Activated T-helper 1 cell treated with anti-CD3 and anti-CD28 coated beads, Interleukin-12 subunit alpha, Interleukin-12 subunit beta, Interleukin-2, Interleukin-4 antibody, amounts not matched to agents 30 ng/mL and 10 ng/mL and 1 ng/mL, durations not matched to agents 14 hours and 24 hours and 36 hours (primary cell): ENCODE measurements at places on chromosomes 12 and 14. TPM values are rescaled to one million over a fixed set of nuclear protein-coding genes. Genes with fewer than 3 reads are reported as not detected.

DNA sequence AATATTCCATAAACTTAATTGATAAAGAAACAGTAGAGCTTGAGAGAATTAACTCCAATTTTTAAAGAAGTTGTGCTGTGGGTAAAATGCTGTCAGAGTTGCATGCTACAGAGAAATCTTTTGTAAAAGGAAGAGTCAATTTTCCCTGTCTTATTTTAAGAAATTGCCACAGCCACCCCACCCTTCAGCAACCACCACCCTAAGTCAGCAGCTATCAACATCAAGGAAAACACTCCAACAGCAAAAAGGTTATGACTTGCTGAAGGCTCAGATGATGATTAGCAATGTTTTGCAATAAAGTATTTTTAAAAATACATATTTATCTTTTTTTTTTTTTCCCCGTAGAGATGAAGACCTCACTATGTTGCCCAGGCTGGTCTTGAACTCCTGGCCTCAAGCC, 6.5 kb upstream of the DRAM1 start:
- H3K27me3 ChIP-seq, result no peaks in the 10 kb centered on the region
- no peak for DNase-seq
- no peaks in the 10 kb centered on the region for H3K36me3 ChIP-seq

- H3K36me3 ChIP-seq, result no peaks in the 10 kb centered on the region
- no peaks in the 10 kb centered on the region for H3K27me3 ChIP-seq
- no peak for DNase-seq
- no peaks in the 10 kb centered on the region for H3K4me1 ChIP-seq
- no peak overlapping the region for H3K4me3 ChIP-seq
These were observed 147.5 kb downstream of the KCNH5 start for GRCh38 chr14:62897771-62898170.

The TAC3 gene
- total RNA-seq, result 0.34 TPM in 1 of 2 replicates, not detected in the other

DNA sequence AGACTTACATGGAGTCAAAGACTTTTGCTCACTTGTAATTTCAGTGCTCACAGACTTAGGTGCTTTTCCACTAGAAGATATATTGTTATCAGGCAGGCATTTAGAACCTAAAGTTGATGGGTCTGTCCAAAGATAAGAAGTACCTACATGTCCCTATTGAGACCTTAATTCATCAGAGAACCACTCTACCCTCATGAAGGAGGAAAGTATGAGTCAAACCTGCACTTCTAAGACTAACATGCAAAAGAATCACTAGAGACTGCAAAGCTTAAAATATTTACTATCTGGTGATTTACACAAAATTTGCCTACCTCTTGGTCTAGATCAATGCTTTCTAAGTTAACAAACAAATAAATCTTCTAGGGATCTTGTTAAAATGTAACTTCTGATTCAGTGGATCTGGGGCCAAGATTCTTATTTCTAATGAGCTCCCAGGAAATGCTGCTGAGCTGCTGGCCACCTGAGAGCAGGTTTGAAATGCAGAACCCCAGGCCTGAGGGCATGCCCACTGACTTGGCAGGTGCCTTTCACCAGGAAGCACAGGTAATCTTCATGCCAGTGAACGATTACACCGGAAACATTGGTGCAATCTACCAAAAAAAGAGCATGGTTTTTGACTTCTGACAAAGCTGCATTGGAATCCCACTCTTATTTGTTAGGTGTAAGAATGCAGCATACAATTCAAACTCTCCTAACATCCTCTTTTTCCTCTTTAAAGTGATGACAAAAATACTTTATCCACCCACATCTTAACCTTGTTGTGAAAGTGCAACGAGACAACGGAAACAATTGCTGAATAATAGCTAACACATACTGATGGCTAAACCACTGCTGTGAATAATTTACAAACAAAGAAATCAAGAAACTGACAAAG, 214.2 kb downstream of the ADAMTS20 start:
- no peaks in the 10 kb centered on the region for H3K36me3 ChIP-seq
- no peaks in the 10 kb centered on the region for H3K27me3 ChIP-seq
- H3K4me3 ChIP-seq, result no peak overlapping the region

GRCh38 chr12:65900912-65901672, 76.8 kb downstream of the HMGA2 start:
- no peaks in the 10 kb centered on the region for H3K36me3 ChIP-seq
- no peak overlapping the region for H3K27ac ChIP-seq
- no peak overlapping the region for H3K4me3 ChIP-seq
- DNase-seq, result no peak
- peaks cover 2% of the 10 kb centered on the region for H3K27me3 ChIP-seq

The P3H3 gene
- 3.5 and 4.0 TPM in 2 replicates for total RNA-seq

GRCh38 chr12:6384499-6385436, 806 bp downstream of the LTBR start:
- no peak for DNase-seq
- H3K4me1 ChIP-seq, result no peaks in the 10 kb centered on the region
- no peak overlapping the region for H3K4me3 ChIP-seq
- peaks cover 40% of the 10 kb centered on the region for H3K27me3 ChIP-seq

DNA sequence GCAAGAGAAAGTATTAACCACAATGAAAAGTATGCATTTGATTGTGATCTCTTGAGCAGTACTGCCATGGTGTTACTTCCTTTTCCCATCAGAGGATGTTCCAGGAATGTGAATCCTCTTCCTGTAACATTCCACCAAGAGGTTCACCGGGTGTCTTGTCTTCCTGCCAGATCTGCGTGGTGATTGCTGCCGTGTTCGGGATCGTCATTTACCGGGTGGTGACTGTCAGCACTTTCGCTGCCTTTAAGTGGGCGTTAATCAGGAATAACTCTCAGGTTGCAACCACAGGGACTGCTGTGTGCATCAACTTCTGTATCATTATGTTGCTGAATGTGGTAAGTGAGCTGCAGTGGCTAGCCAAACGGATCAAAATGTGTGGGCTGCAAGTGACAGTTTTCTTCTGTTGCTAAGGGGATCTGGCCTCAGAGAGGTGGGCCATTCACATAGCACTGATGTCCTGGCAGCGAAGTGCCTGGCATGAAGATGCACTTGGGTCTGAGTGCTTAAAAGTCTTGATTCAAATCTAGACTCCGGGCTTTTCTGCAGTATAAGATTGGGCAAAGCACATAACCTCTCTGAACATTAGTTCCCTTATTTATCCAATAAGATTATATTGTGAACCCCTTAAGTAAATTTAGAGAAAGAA, 123.4 kb downstream of the SLC5A8 start:
- H3K27me3 ChIP-seq, result peaks cover 4% of the 10 kb centered on the region
- no peak overlapping the region for H3K27ac ChIP-seq
- H3K36me3 ChIP-seq, result no peaks in the 10 kb centered on the region
- DNase-seq, result no peak
- no peaks in the 10 kb centered on the region for H3K4me1 ChIP-seq
- H3K4me3 ChIP-seq, result no peak overlapping the region

DNA sequence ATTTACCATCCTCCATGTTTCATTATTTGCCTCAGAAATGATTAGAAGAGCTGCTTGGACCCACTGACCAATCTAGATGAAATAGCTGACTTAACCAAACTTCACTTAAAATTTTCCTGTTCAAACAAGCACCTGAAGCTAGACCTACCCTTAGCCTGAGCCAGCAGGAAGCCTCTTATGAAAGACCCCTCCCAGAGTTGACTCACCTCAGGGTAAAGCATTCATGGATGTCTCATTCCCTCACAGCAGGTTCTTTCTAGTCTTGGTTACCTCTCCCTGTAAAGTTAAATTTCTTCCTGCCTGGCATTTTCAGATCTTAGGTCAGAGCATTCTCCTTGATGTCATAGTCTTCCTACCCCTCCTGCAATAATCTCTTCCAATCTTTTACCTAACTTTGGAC, 1209.8 kb downstream of the FLRT2 start:
- no peak overlapping the region for H3K4me3 ChIP-seq
- no peaks in the 10 kb centered on the region for H3K36me3 ChIP-seq
- H3K27ac ChIP-seq, result no peak overlapping the region
- H3K4me1 ChIP-seq, result no peaks in the 10 kb centered on the region
- no peaks in the 10 kb centered on the region for H3K27me3 ChIP-seq

The NFE2 gene
- not detected in 2 replicates for total RNA-seq

The RFLNA gene
- not detected in 2 replicates for total RNA-seq

GRCh38 chr12:92158796-92159439, 13.3 kb upstream of the BTG1 start:
- H3K4me3 ChIP-seq, result peak overlapping the region; percentile 26
- no peaks in the 10 kb centered on the region for H3K27me3 ChIP-seq
- H3K27ac ChIP-seq, result peak overlapping the region; percentile 44
- H3K36me3 ChIP-seq, result peaks cover 7% of the 10 kb centered on the region
- no peak for DNase-seq

DNA sequence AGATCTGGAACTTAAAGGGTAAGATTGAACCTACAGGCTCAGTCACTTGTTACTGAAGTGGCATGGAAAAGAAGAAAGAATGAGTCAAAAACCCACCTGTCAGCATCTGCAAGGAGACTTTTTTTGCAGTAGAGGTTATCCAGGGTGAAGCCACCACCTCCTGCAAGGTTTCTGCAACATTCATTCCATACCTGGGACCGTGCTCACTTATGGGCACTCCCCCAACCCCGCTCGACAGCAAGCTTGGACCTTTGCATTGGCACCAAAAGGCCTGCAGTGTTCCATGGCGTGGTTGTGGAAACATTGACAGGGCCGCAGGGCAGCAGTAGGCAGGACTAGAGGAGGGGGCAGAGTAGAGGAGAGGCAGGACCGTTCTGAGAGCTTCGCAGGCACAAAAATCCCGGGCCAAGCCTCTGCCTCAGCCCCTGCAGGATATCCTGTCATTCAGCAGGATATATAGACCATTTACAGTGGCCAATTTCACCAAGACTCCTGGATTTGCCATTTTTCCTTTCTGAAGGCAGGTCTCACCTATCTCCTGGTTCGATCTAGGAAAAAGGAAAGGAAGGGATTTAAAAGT, at the start of gene STAB2:
Gene STAB2, plus strand, starts transcription at position 483 of the 580 bp plus-strand sequence. CDS start 204 bp downstream, outside the sequence.
- no peak for DNase-seq
- H3K4me3 ChIP-seq, result no peak within 1 kb of the TSS

GRCh38 chr12:92000597-92000996, 145.0 kb downstream of the BTG1 start:
- H3K4me3 ChIP-seq, result no peak overlapping the region
- DNase-seq, result no peak
- H3K27me3 ChIP-seq, result no peaks in the 10 kb centered on the region
- no peak overlapping the region for H3K27ac ChIP-seq
- peaks cover 23% of the 10 kb centered on the region for H3K36me3 ChIP-seq

DNA sequence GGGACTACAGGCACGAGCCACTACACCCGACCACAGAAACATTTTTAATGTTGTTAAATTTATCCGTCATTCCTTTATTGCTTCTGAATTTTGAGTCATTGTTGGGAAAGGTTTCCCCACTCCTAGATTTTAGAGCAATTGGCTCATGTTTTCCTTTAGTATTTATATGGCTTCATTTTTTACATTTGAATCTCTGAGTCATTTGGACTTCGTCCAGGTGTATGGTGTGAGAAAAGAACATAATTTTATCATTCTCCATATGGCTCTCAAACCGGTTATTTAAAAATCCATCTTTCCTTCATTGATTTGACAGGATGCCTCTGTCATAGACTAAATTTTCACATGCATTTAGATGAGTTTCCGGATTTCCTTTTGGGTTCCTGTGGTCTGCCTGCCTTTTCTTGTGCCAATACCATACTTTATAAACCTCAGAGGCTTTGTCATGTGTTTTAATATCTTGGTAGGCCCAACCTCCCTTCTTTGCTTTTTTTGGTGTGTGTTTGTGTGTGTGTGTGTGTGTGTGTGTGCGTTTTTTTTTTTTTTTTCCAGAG, 30.9 kb downstream of the LRTM2 start:
- no peak for DNase-seq
- H3K4me3 ChIP-seq, result no peak overlapping the region
- no peaks in the 10 kb centered on the region for H3K4me1 ChIP-seq

DNA sequence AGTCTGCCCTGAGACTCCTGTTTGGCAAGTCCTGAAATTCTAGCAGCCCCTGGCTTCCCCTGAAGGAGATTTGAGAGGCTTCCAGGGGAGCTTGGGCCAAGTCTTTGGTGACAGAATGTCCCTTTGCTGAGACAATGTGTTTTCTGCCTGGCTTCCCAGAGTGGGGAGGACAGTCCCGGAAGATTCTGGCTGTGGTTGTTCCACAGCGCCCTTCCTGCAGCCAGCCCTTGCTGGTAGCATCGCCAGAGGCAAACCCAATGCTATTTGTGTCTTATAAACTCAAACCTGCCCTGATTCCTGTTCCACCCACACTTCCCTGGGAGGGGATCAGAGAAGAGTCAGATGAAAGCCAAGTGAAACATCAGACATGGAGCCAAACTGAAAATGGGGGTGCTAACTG, 56.4 kb upstream of the OAS1 start:
- H3K27me3 ChIP-seq, result peaks cover 11% of the 10 kb centered on the region
- H3K4me3 ChIP-seq, result no peak overlapping the region

GRCh38 chr14:65261946-65262345, 150.6 kb upstream of the FUT8 start:
- H3K27me3 ChIP-seq, result no peaks in the 10 kb centered on the region
- no peak overlapping the region for H3K4me3 ChIP-seq
- no peak for DNase-seq
- peaks cover 4% of the 10 kb centered on the region for H3K36me3 ChIP-seq
- H3K4me1 ChIP-seq, result peaks cover 11% of the 10 kb centered on the region
- H3K27ac ChIP-seq, result no peak overlapping the region

The LRRIQ1 gene
- total RNA-seq, result not detected in 2 replicates

GRCh38 chr14:92846162-92846897, 52.2 kb downstream of the GOLGA5 start:
- H3K4me3 ChIP-seq, result no peak overlapping the region
- peaks cover 32% of the 10 kb centered on the region for H3K4me1 ChIP-seq
- no peak for DNase-seq
- no peak overlapping the region for H3K27ac ChIP-seq
- H3K36me3 ChIP-seq, result peaks cover 12% of the 10 kb centered on the region

- H3K4me1 ChIP-seq, result no peaks in the 10 kb centered on the region
- H3K27me3 ChIP-seq, result peaks cover 5% of the 10 kb centered on the region
- H3K4me3 ChIP-seq, result no peak overlapping the region
- no peaks in the 10 kb centered on the region for H3K36me3 ChIP-seq
- no peak overlapping the region for H3K27ac ChIP-seq
These were observed 16.7 kb upstream of the CD163L1 start for GRCh38 chr12:7460375-7461259.

- H3K27me3 ChIP-seq, result no peaks in the 10 kb centered on the region
- no peaks in the 10 kb centered on the region for H3K36me3 ChIP-seq
- H3K27ac ChIP-seq, result no peak overlapping the region
- no peak overlapping the region for H3K4me3 ChIP-seq
These were observed 142.1 kb downstream of the CALM1 start for GRCh38 chr14:90538716-90539495.
